ENCODE measurements at places on chromosomes 1 and 21.

GRCh38 chr1:38944547-38944946, 2.9 kb upstream of the RHBDL2 start:
- DNase-seq = no peak

DNA sequence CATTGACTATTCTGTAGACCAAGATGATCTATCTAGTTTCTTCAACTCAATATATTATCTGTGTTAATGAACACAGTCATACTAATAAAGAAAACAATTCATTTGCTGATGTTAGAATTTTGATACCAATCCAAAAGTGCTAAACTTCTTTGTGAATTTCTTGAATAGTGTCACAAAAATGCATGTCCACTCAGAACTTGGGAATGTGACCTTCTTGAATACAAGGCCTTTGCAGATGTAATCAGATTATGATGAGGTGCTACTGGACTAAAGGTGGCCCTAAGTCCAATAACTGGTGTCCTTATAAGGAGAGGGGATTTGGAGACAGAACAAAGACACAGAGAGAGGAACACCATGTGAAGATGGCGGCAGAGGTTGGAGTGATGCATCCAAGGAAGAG, 305.8 kb upstream of the ZP4 start:
- DNase-seq = no peak

GRCh38 chr1:209601809-209602657, 18.5 kb downstream of the CAMK1G start:
- DNase-seq = no peak

DNA sequence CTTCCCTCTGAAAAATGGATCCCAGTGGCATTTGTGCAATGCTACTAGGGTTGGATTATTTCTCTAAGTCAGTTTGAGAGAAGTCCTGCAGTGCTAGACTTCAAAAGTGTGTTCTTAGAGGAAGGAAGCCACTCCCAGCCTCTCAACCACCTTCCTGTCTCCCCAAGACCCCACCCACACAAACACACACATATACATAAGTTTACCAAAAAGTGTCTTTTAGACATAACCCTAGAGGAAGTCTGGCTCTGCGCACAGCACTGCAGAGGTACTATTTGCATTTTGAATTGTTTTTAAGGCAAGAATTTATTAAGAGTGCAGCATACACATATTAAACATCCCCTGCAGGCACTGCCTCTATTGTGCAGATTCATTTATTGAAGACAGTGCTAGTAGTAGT, 127.3 kb downstream of the HHIPL2 start:
- no peak for DNase-seq

GRCh38 chr21:16113052-16113715, 383.4 kb downstream of the USP25 start:
- no peak for DNase-seq

DNA sequence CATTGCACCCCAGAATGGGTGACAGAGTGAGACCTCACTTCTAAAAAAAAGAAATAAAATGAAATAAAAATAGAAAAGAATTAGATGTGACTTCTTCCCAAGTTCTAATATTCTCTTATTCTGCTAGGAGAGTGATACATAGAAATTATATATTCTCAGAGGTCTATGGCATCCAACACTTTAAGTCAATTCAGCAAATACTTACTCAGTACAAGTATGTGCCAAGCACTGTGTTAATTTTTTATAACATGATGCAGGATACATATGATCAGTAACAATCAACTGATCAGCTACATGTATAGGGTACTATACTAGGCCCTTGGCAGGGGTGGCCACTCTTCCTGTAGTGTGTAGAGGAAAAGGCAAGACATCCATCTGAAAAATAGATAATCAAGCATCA, 13.0 kb upstream of the JAK1 start:
- DNase-seq = no peak

DNA sequence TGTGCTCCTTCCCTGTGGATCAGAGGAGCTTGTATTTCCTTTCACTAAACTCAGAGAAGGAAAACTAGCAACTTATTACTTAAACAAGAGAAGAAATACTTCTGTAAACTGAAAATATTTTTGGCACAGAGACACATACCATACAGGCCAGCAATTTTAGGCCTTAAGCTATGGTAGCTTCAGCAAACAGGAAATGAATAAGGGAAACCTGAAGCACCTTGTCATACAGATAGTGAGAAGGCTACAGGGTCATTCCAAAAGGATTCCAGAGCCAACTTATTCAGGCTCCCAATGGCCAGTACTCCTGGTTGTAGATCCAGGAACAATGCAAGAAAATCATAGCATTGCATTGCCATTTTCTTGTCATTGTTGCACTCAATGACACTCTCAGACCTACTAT, 9.1 kb upstream of the KYAT3 start:
- no peak for DNase-seq

GRCh38 chr1:201381130-201381529, 3.6 kb upstream of the TNNT2 start:
- DNase-seq = no peak

DNA sequence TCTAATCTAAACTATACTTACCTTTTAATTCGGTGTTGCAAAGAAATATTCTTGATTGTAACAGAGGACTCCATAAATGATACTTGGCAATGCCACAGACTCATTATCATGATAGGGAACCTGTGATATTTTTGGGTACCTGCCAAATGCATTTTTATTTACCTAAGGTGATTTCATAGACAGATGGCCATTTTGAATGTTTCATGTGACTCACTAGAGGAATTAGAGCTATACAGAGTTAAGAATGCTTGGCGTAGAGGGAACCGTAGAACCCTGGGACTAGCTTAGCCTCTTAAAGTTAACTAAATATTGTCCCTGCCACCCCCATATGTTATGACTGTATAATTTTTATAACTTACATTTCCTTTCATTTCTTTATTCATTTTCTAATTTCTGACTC, 136.1 kb downstream of the DISP1 start:
- no peak for DNase-seq

DNA sequence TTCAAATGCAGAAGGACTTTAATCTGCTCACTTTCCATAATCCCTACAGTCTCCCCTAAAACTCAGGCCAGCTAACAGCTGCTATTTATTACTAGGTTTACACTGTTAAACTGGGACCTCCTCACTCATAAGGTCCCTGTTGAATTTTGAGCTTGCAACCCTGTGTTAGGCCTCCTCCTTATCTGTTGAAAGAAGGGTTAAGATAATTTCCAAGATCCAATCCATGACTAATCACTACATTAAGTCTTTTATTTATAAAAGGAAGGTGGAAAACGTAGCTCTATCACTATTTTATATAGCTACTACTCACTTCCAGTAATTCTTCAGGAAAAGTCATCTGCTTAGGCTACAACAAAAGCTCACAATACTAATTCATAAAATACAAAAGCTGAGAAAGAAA, 79.5 kb downstream of the EVI5 start:
- DNase-seq = no peak

GRCh38 chr1:114167226-114167625, 13.6 kb upstream of the SYT6 start:
- DNase-seq = no peak

GRCh38 chr1:77948841-77949424, 29.9 kb downstream of the FUBP1 start:
- DNase-seq = no peak

DNA sequence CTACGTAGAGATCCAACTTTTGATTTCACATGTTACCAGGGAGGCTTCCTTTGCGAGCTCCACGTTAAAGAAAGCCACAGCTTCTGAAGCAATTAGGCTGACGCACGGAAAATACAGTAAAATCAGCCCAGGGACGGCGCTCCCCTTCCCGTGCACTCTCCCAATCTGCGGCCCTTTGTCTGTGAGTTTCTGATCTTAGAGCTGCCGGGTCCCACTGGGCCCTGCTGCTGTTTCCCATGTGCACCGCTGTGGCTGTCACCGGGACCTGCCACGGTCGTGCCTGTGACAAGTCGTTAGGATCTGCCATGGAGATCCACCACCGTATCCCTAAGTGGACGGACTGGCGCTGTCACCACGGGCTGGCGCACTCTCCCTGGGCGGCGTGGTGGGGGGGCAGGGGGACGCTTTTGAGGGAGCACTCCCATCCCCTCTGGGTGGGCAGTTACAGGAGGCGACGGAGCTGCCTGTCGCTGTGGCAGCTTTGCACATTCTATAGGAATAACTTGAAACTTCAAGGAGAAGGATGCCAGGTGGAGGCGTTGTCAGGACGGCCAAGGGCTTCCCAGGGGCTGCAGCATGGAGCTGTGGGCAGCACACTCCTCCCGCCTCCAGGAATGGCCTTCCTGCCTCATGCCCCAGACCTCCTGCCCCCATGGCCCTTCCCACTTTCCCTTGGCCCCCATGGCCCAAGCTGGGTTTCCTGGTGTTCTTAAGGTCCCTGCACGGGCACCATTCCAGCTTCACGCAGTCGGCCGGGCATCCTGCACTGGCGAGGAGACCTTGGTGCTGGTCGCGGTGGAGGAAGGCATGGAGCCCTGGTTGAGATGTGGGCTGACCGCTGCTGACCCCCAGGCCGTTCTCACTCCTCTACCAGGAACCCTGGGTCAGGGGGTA, 85.1 kb downstream of the PRDM16 start:
- DNase-seq = no peak

- no peak for DNase-seq
Measured at GRCh38 chr1:9842073-9842711, 18.4 kb upstream of the CLSTN1 start.

DNA sequence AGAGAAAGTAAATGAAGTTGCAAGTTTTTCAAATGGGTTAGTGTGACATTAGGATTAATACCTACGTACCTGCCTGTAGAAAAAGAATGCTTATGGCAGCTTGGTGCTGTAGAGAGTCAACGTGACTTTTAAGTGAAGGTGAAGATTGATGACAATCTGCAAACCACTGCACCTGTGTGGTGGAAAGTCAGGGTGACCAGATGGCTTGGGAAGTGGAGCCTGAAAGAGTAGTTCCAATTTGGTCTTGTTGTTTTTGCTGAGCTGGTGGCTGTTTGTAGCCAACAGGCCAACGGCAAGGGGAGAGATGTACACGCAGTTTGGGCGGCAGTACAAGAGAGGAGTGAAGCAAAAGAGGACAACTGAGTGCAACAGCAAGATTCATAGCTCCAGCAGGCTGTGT, 78.1 kb upstream of the JAK1 start:
- DNase-seq = no peak

- DNase-seq = no peak
Measured at GRCh38 chr1:197761654-197762053, 13.6 kb downstream of the DENND1B start.

- DNase-seq = no peak
Measured at GRCh38 chr1:212010004-212010403, 25.4 kb downstream of the INTS7 start.

- DNase-seq = no peak
Measured at GRCh38 chr21:28663111-28663693, 329.5 kb downstream of the LTN1 start.

- DNase-seq = no peak
Measured at GRCh38 chr1:100926240-100926639, 30.4 kb downstream of the SLC30A7 start.
